Epithelial cell of umbilical artery (primary cell): ENCODE measurements at places on chromosomes 7 and 10. TPM values are rescaled to one million over a fixed set of nuclear protein-coding genes. Genes with fewer than 3 reads are reported as not detected.

The FGF8 gene
- not detected in 2 replicates for total RNA-seq

The GBX1 gene
- total RNA-seq = not detected in 2 replicates

The POLR2J2 gene
- 1.9 and 2.9 TPM in 2 replicates for total RNA-seq

The CNPY1 gene
- total RNA-seq = not detected in 2 replicates

The MMP21 gene
- total RNA-seq = under 0.01 TPM in 1 of 2 replicates, not detected in the other

The FAM13C gene
- 0.32 TPM in 1 of 2 replicates, not detected in the other for total RNA-seq

The SPDYE11 gene
- not detected in 2 replicates for total RNA-seq

The TAS2R41 gene
- total RNA-seq = not detected in 2 replicates

The C10orf62 gene
- total RNA-seq = not detected in 2 replicates
